SW480 (cell line): ENCODE measurements at places on chromosomes 3 and 15.

- DNase-seq: no peak
Observed at GRCh38 chr3:16058521-16058920, 116.0 kb upstream of the GALNT15 start.

- DNase-seq: no peak
Observed at GRCh38 chr3:38549957-38550840, 54.1 kb downstream of the EXOG start.

- no peak for DNase-seq
Observed at GRCh38 chr3:192514754-192515663, 212.3 kb downstream of the FGF12 start.

- no peak for DNase-seq
Observed at GRCh38 chr15:96162322-96162721, 168.2 kb upstream of the NR2F2 start.

DNA sequence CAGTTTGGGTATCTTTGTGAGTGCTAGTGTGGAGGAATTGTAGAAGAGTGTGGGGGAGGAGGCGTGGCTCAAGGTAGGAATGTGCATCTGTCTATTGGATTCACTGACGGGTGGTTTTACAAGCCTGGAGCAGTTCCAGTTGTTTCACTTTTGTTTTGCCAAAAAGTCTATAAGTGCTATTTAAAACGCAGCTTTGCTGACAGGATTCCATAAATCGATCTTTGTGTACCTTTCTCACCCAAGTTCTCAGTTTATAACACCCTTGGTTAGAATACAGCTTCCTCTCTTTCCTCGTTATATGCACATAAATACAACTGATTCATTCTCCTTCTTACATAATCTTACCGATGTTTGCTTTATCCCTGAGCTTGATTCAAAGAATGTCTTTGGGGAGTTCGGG lies 123.2 kb upstream of the UBE2E2 start:
- DNase-seq: peak; percentile 63

DNA sequence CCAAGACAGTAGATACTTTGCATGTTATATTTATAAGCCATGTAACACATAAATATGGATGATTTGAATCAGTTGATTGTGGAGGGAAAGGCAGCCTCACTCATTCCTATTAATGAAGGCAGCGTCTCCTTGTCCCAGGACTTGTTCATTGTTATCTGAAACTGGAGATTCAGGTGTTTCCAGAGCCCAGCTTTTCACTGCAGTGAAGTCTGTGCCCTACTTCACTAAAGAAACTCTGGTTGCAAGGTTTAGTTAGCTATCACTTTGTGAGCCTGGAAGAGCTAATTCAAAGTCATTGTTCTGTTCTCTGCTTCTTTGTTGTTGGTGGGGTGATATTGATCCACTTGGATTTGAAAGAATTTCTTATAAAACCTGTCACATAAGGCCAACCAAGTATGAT lies 9.8 kb downstream of the NR2C2 start:
- DNase-seq: no peak

DNA sequence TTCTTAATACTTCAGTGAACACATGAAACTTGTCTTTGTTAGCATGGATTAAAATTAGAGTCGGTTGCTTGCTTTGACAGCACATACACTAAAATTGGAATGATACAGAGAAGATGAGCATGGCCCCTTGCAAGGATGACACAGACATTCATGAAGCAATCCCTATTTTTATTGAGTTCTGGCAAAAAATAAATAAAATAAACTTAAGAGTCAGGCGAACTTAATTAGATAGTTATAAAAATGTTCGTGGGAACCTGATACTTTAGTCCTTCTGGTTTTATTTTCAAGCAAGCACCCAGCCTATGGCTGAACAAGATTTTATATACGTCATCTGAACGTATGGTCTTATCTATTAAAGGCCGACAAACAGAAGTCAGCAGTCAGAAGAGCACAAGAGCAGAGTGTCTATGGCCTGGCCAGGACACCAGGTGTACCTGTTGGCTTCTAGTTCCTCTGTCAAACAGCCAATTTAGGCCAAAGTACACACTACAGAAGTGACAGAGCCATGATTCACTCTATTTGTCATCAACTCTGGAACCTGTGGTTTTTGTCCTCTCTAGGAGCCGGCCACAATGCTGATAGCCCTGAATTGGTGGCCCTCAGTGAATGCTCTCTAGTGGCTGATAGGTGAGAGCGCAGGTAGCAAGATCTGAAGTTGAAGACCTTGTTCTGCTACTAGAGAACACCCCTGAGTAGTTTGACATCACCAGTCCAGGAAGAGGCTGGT lies 64.3 kb downstream of the LEO1 start:
- peak; percentile 93 for DNase-seq

- DNase-seq: peak; percentile 51
Observed at GRCh38 chr3:38454178-38454883, 641 bp downstream of the ACVR2B start.

DNA sequence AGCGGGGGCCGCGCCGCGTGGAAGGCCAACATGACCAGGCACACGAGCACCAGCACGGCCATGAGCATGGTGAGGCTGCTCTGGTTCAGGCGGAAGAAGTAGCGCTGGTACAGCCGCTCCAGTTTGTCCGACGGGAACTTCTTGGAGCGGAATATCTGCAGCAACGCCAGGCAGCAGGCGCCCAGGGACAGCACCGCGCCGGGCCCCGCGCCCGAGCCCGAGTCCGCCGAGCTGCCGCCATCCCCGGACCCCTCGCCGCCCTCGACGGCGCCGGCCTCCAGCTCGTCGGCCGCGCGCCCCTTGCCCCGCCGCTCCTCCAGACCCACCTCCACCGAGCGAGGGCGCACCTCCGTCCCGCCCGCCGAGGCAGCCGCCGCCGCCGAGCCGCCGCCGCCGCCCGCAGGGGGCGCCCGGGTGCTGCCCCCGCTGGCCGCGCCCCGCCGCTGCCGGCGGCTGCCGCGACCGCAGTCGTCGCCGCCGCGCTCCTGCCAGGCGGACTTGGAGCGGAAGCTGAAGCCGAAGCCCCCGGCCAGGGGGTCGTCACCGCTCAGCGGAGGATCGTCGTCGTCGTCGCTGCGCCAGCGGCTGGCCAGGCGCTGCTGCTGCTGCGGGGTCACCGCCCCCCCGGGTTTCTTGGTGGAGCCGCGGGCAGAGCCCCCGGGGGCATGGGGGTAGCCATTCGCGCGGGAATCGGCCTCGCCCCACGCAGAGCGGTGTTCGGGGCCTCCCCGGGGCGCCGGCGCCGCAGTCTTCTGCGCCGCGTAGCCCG lies 957 bp downstream of the ADCY5 start:
- no peak for DNase-seq

DNA sequence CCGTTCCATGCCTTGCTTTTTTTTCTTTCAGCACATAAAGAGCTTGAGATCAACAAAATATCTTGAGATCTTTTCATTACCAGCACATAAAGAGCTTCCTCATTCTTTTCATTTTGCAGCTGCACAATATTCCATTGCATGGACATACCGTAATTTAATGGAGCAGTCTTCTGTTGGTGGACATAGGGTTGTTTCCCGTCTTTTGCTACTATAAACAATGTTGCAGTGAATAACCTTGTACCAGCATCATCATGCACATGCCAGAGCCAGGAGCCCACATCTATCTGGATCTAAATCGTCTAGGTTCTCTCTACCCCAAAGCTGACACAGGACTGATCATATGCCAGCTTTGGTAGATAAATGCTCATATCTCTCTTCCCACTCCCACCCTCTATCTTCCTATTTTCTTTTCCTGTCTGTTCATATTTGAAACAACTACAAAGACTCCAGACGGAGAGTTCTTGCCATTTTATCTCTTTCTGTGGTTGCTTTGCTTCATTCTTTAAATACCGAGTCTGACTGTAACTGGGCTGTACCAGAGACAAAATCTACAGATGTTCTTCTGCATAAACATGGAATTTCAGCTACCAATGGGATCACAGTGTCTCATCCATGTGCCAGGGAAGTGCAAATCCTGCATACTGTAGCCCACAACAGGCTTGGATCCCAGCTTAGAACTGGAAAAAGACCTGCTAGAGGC lies 47.1 kb upstream of the AKAP13 start:
- peak; percentile 45 for DNase-seq

GRCh38 chr15:91954292-91954691 lies 100.8 kb downstream of the SLCO3A1 start:
- no peak for DNase-seq

GRCh38 chr3:42057561-42058211 lies 33.5 kb upstream of the TRAK1 start:
- DNase-seq: no peak

- DNase-seq: no peak
Observed at GRCh38 chr3:146969356-146969755, 364.2 kb upstream of the PLSCR5 start.

DNA sequence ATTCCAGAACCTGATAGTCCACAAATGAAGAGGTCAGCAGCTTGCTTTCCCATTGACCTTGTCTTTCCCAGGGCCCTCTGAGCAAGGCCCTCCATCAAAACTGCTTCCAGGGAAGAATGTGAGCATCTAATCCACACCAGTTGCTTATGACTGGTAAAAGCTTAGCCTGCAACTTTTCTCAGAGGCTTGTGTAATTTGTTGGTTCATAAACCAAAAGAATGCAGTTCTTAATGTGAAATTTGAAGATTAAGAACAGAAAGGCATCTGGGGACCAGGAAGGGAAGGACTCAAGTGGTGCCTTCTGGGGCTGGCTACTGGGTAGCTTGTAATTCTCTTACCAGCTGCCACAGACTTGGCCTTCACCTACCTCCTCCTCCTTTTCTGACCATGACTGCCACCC lies 60.9 kb upstream of the EIF1B start:
- no peak for DNase-seq

DNA sequence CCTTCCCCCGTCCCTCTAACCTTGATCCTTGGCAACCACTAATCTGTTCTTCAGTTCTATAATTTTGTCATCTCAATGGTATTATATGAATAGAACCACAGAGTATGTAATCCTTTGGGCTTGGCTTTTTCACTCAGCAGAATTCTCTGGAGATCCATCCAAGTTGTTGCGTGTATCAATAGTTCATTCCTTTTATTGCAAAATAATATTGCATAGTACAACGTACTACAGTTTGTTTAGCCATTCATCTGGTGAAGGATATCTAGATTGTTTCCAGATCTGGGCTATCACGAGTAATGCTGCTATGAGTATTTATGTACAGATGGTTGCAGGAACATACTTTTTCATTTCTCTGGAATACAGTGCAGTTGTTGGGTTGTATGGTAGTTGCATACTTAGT lies 76.2 kb downstream of the PLXNA1 start:
- no peak for DNase-seq

- no peak for DNase-seq
Observed at GRCh38 chr3:38450853-38451252, 2.8 kb upstream of the ACVR2B start.

GRCh38 chr3:179446501-179446900 lies 4.8 kb downstream of the GNB4 start:
- DNase-seq: peak; percentile 31
